ENCODE measurements at places on chromosomes 5 and 9.

DNA sequence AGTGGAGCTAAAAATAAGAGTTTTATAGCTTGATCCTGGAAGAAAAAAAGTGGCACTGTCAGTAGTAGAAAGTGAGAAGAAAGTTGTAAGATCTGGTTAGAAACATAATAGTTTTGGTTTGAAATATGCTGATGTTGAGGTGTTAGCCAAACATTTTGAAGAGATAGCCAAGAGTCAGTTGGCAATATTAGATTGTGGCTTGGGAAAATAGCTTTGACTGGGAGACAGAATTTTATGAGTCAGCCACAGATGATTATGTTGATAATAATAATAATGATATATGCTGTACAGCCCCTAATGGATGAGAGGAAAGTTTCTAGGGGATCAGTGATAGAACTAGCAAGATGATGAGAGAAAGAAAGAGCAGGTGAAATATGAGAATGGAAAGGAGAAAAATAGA is 12.4 kb upstream of the CDH18 start:
- DNase-seq = no peak

DNA sequence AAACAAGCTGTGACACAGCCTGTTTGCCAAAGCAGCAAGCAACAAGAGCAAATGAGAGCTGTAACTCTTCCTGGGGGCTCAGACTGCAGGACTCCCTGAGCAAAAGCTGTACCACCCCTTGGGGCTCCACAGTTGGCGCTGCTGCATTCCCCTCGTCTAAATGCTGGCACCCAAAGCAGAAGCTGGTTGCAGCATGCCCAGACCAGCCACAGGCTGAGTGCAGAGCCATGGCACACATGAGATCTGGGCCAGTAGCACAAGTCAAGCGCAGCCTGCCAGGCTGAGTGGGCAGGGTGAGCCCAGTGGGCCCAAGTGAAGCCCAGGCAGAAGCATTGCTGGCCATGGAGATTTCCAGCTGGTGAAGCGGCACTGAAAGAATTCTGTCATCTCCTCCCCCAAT is 157.3 kb upstream of the GRAMD2B start:
- DNase-seq = no peak

DNA sequence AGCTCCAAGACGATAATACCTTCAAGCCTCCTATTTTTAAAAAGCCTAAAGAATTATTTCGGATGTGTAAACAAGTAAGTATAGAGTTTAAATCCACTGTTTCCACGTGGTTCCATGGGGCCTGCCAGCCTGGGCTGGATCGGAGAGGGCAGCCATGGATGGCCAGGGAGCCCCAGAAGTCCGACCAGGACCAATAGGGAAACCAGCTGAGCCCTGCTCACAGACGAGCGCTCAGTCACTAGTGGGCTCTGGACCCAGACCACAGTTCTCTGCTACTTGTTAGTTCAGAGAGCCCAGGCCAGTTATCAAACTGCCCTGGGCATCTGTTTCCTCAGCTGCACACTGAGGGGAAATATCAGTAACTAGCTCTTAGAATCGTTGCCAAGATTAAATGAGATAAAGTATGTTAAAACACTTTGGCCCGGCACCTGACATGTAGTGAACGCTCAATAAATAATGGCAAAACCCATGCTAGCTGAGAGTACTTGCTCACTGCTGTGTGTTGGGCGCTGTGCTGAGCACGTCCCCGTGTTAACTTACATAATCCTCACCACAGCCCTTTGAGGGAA is 124.8 kb downstream of the RGS3 start:
- no peak for DNase-seq

DNA sequence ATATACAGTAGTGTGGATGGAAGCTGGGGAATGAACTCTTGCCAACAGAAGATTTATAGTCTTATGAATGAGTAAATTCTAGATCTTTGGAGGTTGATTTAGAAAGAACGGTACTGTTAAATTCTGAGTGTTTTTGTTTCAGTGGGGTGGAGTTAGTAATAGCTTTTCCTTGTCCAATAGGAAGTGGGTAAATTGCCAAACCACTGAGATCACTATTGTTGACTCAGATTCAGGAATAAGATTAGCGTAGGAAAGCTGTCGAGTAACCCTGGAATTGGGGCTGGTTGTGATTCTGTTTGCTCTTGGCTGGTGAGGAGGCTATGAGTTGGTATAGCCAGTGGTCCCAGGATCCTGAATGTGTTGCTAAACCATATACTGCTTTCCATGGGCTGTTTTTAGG is 155.6 kb downstream of the ARHGAP26 start:
- peak; percentile 63 for DNase-seq

GRCh38 chr5:37685816-37686215 is 154.0 kb downstream of the GDNF start:
- no peak for DNase-seq

- DNase-seq = no peak
These were observed 272.6 kb upstream of the IRX2 start for GRCh38 chr5:3024126-3024525.

DNA sequence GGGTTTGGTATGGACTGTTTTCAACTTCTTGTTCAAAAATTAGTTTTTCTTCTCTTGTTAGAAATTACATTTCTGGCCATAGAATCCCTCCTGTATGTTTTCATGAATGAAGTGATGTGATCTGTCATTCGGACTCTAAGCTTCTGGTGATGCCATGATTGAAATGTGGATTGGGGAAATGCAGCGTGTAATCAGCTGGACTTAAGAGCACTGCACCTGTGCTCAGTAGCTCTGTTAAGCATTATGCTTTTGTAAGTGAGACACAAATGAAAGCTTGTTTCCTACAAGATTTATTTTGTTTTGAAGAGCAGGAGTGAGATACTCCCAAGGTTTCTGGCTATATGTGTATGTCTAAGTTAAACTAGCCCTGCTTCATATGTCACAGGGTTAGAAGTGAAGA is 24.0 kb upstream of the FAM120AOS start:
- DNase-seq = no peak

All from hepatic stellate cell (primary cell).